Kidney (tissue), 22 donors: ENCODE measurements at places on chromosomes 3 and 15.
A peak's percentile ranks its signal among the peaks of the same experiment; 100 is the strongest.

GRCh38 chr15:25407950-25408349 is 30.9 kb downstream of the UBE3A start:
- DNase-seq: no peak

DNA sequence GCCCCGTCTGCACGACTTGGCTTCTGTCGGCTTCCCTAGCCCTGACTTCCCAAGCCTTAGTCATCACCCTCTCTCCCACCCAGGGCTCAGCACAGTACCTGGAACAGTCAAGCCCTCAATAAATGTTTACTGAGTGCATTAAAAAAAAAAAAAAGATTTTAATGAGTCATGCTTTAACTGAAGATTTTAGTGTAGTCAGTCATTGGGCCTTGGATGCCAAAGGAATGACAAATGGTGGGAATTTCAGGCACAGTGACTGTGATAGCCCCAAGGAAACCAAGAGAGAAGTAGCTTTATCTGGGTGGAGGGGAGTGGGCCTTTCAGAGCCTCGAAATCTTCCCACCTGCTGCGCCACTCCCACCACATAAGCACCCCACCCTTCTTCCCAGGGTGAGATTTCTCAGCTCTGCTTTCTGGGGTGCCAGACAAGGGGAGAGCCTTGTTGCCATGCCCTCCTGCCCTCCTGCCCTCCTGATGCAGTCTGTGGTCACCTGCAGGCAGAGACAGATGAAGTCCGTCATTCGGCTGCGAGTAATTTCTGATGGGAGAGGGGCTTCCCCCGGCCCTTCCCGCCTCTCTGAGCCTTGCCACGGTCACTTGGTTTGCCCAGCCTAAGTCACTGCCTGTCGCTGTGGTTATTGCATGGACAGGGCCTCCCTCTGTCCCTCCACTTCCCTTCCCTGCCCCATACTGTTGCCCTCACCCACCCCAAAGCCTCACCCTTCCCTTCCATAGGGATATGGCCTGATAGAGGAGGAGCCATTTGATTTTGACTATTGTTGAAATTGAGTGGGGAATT is 41.8 kb downstream of the SMAD3 start:
- DNase-seq: no peak

DNA sequence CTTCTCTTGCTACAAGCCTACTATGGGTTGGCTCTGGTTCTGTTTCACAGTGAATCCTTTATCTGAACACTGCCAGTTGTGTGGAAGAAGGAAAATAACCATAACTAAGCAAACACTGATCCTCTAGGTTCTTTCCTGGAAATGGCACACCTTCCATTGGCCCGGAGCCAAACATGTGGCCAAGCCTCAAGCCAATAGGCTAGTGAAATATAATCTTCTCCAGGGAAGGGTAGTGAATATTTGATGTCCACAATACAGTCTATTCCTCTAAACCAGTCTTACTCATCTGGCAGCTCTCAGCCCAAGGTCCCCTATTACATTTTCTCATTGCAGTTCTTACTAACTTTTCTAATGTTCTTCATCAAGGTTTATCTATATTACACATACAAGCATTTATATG is 921.3 kb downstream of the TUSC7 start:
- DNase-seq: no peak

- no peak for DNase-seq
Measured at GRCh38 chr3:10551821-10552630, 46.6 kb upstream of the ATP2B2 start.

DNA sequence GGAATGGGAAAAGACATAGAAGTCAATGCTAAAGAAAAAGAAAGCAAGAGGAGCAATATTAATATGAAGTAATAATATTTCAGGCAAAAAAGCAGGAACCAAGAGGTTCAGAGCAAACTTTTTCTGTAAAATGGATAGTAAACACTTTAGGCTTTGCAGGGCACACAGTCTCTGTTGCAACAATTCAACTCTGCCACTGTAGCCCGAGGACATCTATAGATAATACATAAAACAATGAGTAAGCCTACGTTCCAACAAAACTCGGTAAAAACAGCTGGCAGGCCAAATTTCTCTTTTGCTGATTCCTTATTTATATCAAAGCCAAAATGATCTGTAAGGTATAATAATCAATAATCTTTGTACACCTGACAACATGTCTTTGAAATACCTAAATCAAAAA is 56.8 kb downstream of the SMAD6 start:
- no peak for DNase-seq

DNA sequence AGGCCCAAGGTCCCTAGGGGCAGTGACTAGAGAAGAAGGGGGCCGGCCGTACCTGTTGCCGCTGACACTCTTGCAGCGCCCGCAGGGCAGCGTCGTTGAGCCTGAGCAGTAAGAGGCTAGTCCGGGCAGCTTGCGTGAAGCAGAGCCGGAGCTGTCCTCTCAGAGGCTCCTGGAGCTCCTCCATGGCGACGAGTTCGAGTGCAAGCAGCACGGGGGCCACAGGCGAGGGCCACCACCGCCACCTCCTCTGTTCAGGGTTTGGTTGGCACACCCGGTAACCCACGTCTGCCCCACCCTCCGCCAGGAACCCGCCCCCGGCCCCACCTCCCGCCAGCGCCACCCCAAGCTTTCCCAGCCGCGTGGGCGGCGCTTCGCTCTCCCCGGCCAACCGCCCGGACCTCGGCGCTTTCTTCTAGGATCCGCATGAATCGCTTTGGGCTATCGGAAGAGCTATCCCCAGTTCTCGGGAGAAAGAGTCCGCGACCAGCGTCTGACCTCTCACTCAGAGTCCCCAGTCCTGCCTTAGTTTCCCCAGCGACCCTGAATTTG is at the start of gene ELL3:
TSS of gene ELL3 (minus strand) at position 249 of the 549 bp plus-strand sequence. CDS start at position 184, 65 bp downstream.
- no peak for DNase-seq

- no peak for DNase-seq
Measured at GRCh38 chr3:177890359-177890683, 645.9 kb upstream of the KCNMB2 start.

DNA sequence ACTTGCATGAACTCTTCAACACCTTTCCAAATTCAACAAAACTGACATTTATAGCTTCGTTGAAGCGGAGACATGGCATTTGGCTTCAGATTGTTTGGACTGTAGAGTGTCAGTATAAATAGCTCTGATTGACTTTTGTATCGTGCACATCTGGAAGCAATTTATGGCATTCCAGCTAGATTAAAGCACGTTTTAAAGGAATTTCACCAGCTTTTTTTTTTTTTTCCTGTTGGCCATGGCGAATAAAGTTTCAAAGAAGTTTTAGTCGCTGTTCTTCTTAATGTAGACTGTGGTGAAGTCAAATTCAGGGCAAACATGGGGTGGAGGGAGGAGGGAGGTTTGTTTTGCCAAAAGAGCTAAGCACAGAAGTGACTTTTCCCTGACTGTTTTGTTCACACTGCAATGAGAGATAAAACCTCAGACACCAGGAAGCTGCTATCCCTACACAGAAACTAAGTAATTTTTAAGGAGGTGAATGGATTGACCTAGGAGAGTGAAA is 391.0 kb upstream of the RARB start:
- DNase-seq: peak; percentile 69

DNA sequence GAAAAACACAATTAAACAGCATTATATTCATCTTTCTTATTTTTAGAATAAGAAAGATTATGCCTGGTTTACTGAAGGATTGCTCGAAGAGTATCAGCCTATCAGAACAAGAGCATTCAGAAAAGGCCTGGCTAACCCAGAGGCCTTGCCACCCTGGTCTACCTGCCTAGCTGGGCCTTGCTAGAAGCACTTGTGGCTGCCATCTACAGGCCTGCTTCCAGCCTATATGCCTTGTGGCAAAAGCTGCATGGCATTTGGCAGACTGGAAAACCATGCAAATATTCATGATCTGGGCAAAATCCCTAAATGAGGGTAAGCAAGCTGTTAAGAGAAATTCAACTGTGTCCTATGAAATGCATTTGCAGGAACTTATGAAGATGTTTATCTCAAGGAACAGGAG is 9.3 kb upstream of the ATP13A4 start:
- no peak for DNase-seq

- DNase-seq: no peak
Measured at GRCh38 chr15:50150349-50150748, 31.3 kb upstream of the ATP8B4 start.

- DNase-seq: no peak
Measured at GRCh38 chr3:157103860-157104259, 56.1 kb downstream of the CCNL1 start.

DNA sequence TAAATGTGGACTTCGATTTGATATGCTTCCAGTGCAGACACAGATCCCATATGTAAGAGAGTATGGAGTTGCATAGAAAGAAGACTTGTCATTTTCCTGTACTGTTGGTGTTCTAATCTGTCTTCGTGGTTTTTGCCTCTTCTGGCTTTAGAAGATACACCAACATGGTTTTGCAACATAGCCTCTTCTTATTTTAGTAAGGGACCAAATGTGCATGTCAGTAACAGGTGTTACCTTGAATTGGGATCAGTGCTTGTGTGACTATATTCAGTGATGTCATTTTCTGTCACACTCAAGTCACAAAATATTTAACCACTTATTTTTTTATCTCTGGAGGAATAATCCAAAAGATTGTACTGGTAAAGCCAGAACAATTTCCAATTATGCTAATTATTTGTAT is 140.4 kb downstream of the SNRPN start:
- DNase-seq: no peak

GRCh38 chr15:44188795-44189194 is 6.3 kb downstream of the FRMD5 start:
- no peak for DNase-seq

DNA sequence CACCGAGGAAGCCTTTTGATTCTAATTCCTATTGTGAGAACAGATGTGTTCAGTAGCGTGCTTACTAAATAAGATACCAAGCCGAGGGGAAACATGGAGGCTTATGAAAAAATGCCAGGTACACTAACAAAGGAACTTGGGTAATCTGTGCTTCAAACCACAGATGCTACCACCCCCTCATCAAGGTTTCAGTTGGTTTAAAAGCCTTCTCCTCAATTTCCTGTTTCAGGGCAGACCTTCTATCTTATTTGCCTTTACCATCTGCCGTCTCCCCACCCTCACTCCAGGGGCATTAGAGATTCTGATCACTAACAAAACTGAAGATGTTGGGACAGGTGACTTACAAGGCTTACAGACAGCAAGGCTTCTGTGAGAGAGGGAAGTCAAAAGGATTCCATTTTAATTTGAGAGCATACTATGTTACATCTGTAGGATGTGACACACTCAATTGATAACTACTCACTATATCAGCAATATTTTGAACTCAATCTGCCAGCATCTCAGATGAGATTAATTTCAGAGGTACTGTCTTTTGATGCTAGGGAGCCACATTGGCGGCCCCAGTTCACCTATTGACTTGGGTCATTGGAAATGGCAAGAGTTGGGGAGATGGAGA is 60.6 kb upstream of the PLCL2 start:
- no peak for DNase-seq

- DNase-seq: no peak
Measured at GRCh38 chr3:45795509-45795881, 841 bp downstream of the SLC6A20 start.

GRCh38 chr15:52180851-52181450 is 10.2 kb downstream of the GNB5 start:
- no peak for DNase-seq

- DNase-seq: no peak
Measured at GRCh38 chr15:77430652-77431051, 10.0 kb downstream of the HMG20A start.

GRCh38 chr3:11016727-11017126 is 24.2 kb downstream of the SLC6A1 start:
- no peak for DNase-seq

DNA sequence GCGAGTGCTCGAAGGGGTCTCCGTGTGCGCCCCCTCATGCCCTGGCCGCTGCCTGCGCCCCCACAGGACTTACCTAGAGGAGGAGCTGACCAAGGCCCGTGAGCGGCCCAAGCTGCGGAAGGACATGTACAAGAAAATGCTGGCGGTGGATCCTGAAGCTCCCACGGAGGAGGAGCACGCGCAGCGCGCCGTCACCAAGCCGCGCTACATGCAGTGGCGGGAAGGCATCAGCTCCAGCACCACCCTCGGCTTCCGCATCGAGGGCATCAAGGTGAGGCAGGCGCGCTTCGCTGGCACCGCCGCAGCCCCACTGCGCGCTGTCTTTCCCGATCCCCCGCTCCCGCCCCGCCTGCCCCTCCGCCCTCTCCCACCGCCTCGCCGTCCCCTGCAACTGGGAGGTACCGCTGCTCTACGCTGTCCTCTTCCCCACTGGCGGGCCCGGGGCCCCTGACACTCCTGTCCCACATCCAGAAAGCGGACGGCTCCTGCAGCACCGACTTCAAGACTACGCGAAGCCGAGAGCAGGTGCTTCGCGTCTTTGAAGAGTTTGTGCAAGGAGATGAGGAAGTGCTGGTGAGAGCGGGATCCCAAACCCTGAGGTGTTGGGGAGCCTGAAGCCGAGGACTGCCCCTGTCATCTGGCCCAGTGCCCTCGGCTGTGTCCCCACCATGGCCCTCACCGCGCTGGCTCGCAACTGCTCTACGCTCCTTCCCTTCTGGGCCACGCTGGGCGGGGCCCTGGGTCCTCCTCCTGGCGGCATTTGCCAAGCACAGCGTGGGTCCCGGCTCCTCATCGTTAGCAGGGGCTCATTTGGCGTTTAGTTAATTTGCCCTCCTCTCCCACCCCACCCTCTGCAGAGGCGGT is 8.5 kb downstream of the ITPKA start:
- peak; percentile 13 for DNase-seq

GRCh38 chr3:41652506-41652905 is 309.4 kb downstream of the ULK4 start:
- no peak for DNase-seq

DNA sequence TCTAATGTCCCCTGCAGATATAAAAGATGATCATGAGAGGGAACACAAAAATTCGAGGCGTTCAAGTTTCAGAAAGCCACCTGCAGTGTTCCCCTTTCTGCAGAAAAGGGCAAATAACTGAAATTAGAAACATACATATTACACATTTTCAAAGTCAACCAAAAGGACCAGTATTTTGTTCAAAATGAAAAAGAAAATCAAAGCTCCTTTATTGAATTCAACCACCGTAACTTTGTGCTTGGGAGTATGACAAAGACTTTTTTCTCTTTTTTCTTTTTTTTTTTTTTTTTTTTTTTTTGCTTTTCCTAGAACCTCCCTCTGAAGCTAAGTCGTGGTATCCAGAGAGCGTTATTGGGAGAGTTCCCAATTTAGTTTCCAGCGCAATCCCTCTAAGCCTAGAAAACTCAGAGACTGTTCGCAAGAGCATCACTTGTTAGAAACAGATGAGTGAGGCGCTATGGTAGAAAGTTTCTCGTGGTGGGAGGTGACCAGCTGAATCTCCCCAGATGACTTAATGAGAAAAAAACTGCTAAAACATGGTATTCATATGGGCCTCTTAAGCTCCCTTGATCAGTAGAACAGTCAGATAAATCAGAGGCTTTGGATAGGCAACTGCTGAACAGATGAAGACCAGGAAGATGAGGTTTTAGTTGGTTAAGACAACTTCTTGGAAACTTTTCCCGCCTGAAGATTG is 77.4 kb downstream of the MB21D2 start:
- DNase-seq: no peak
